Ascending aorta (tissue), 2 donors: ENCODE measurements at places on chromosomes 1 and 21. TPM values are rescaled to one million over a fixed set of nuclear protein-coding genes. Genes with fewer than 3 reads are reported as not detected.

Gene PDXK
- total RNA-seq: 102 TPM

Gene RNU1-1
- total RNA-seq: under 0.01 TPM

GRCh38 chr21:24289539-24289938, 1317.7 kb downstream of the MRPL39 start:
- DNase-seq: no peak

GRCh38 chr1:161390559-161390858, 22.8 kb upstream of the CFAP126 start:
- no peak for DNase-seq

DNA sequence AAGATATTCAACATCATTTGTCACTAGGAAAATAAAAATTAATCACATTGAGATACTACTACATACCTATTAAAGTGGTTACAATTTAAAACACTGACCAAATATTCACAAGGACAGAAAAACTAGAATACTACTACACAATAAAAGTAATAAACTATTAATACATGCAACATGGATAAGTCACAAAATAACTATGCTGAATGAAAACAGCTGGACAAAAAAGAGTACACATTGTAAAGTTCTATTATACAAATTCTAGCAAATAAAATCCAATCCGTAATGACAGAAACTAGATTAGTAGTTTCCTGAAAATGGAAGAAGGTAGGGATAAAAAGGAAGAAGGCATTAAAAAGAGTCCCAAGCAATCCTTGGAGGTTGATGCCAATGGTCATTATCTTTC, 348.7 kb upstream of the PTBP2 start:
- no peak for DNase-seq

DNA sequence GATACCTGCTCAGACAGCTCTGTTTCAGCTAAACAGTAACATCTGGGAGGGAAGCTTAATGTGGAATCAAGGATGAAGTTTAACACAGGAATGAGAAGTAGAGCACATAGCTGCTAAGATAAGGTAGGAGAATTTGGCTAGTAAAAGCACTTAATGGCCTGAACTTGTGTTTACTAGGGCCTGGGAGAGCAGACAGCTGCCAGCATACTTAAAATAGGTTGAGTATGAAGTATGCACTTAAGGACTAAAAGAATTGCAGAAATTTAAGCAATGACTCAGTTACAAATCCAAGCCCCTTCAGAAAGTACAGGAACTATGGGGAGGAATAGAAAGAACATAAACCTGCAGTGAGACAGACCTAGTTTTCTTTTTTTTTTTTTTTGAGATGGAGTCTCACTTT, 53.0 kb downstream of the BACH1 start:
- no peak for DNase-seq

GRCh38 chr21:44392916-44393315, 39.5 kb downstream of the TRPM2 start:
- no peak for DNase-seq

GRCh38 chr1:214476986-214477870, 74.2 kb downstream of the PTPN14 start:
- DNase-seq: no peak

DNA sequence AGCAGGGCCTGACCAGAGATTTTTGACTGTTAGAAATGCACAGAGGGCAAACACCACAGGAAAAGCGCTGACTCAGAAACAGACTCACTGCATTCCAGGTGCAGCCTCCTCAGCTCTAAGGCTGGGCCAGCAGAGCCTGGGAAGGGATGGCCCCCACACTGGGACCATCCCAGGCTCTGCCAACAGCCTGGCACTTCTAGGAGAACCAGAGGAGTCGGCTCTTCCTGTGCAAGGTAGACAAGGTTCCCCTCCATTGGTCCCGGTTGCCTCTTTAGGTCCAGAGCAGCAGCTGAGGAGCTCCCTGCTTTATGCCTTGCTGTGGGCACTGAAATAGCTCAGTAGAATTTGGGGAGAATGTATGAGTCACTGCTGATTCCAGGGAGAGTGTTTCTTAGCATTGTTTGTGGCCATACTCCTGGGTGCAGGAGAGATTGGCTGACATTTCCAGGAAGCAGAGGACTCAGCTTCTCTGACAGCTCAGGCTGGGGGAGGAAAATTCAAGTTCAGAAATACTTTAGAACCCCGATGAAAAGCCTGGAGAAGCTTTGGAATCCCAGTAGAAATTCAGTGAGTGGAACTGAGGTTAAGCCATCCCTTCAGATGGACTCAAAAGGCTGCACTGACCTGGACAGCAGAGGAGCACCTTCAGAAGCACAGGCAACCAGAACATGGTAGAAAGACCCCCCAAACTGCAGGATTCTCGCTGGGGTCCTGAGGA, 19.7 kb downstream of the PRAMEF1 start:
- DNase-seq: no peak
